ENCODE measurements at places on chromosomes 1 and 21.

DNA sequence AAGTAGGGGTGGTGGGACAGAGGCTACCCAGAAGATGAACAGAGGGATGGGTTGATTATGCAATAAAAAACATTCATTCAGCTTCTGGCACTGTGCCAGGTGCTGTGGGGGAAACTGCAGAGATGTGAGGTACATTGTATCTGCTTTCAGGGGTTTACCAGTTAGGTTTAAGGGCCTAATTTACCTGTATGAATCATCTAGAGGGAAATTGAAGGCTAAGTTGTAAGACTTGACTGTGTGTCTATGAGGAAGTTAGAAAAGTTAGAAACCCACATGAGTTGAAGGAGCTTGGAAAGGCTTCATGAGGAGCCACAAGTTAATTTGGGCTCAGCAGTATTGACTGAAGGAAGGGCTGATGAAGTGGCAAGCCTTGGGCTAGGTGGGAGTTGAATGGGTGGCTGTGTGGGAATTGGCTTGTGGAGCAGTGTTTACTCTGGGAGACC lies 36.7 kb upstream of the APOBEC4 start:
- DNase-seq: no peak
- no peaks in the 10 kb centered on the region for H3K27me3 ChIP-seq
- no peaks in the 10 kb centered on the region for H3K4me1 ChIP-seq
- H3K27ac ChIP-seq: no peak overlapping the region

- peaks cover 17% of the 10 kb centered on the region for H3K4me1 ChIP-seq
- H3K4me3 ChIP-seq: no peak overlapping the region
- H3K36me3 ChIP-seq: no peaks in the 10 kb centered on the region
- peak; percentile 74 for DNase-seq
- peak overlapping the region; percentile 78 for H3K27ac ChIP-seq
Measured at GRCh38 chr1:15371610-15372545, 37.8 kb upstream of the EFHD2 start.

- H3K4me1 ChIP-seq: no peaks in the 10 kb centered on the region
- no peak overlapping the region for H3K27ac ChIP-seq
- DNase-seq: no peak
- H3K27me3 ChIP-seq: no peaks in the 10 kb centered on the region
- H3K4me3 ChIP-seq: no peak overlapping the region
- no peaks in the 10 kb centered on the region for H3K36me3 ChIP-seq
Measured at GRCh38 chr1:51861669-51862068, 16.9 kb downstream of the NRDC start.

GRCh38 chr1:232650845-232651244 lies 20.9 kb upstream of the SIPA1L2 start:
- no peaks in the 10 kb centered on the region for H3K36me3 ChIP-seq
- no peak overlapping the region for H3K27ac ChIP-seq
- DNase-seq: no peak
- no peak overlapping the region for H3K4me3 ChIP-seq

DNA sequence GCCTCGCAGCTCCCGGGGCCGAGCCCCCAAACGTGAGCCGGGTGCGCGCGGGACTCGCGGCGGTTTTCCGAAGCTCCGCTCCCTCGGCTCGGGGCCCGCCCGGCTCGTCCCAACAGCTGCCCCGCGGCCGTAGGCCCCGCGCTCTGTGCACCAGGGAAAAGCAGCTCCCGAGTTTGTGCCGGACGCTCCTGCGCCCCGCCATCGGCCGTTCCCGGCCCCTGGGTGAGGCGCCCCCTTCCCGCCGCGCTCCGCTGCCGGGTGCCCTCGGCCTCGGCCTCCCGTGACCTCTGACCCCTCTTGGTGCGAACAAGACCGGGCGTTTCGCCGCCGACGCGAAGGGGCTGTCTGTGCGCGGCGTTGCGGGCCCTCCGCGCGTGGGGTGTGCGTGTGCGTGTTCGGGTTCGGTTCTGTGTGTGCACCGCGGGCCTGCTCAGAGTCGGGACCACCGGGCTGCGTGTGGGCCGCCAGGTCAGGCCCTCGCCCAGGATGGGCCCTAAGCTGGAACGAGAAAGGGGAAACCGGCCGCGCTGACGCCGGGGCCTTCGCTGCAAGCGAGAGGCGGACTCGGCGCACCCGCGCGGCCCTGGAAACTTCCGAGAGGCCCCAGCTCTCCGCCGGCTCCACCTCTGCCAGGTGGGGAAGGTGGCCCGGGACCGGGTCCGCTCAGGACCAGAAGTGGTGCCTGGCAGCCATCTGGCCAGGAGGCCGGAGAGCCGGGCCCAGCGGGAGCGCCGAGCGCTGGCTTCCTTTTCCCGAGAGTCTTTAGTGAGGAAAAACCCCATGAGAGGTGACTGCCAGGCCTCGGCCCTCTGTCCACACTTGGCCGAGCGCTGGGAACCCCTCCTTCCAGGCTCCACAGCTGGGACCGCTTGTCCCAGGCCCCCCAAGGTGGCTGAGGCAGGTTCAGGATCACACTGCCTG lies 1.9 kb downstream of the PRDM16 start:
- H3K4me1 ChIP-seq: peaks cover 13% of the 10 kb centered on the region
- DNase-seq: no peak
- no peak overlapping the region for H3K27ac ChIP-seq
- peaks cover 75% of the 10 kb centered on the region for H3K27me3 ChIP-seq

DNA sequence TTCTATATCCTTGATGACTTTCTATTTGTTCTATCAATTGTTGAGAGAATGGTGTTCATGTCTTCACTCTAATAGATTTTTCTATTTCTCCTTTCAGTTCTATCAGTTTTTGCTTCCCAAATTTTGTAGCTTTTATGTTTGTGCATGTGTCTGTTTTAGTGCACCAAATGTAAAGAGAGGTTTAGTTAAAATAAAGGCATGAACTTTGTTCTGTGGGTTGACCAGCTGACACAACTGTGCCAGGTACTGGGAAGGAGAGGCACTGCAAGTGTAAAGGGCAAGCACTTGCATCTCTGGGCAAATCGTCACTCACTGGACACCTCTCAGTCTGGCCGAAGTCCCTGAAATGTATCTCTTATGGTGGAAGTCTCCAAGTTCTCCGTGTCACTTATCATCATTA lies 38.6 kb upstream of the ABCD3 start:
- no peaks in the 10 kb centered on the region for H3K27me3 ChIP-seq
- DNase-seq: no peak
- peaks cover 9% of the 10 kb centered on the region for H3K4me1 ChIP-seq
- no peaks in the 10 kb centered on the region for H3K36me3 ChIP-seq

DNA sequence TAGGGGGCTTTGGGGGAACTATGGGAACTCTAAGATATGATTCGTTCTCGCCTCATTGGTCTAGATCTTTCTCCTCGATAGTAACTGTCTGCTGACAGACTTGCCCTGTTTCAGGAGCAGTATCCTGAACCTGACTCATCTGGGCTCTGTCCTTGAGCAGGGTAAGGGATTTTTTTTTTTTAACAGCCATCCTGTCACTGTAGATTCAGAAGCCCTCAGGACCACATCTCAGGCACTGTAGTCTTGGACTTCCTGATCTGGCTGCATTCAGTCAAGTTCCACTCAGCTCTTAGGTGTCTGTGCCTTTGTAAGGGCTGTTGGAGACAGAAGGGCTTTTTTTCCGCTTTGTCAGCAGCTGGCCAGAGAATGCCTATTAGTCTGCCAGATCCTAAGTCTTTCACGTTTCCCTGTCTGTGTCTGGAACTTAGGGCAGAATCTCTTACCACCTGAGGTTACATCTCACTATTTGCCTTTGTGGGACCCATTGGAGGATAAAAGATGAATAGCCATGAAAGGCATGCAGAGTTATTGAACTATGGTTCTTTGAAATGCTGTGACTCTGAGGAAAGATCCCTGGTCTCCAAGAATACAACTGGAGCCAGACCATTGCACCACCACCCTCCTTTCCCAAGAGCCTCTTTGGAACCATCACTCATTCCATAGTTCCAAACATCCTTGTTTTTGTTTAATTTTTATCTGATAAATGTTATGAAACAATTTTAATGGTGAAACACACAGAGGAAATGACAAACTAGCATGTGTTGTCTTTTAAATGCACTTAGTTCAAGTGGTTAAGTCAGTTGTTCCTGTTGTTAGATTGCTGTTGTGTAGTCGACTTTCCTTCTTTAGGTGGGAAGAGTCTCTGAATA lies 49.7 kb upstream of the MACF1 start:
- no peaks in the 10 kb centered on the region for H3K27me3 ChIP-seq
- peaks cover 46% of the 10 kb centered on the region for H3K4me1 ChIP-seq
- DNase-seq: peak; percentile 56
- no peak overlapping the region for H3K4me3 ChIP-seq

DNA sequence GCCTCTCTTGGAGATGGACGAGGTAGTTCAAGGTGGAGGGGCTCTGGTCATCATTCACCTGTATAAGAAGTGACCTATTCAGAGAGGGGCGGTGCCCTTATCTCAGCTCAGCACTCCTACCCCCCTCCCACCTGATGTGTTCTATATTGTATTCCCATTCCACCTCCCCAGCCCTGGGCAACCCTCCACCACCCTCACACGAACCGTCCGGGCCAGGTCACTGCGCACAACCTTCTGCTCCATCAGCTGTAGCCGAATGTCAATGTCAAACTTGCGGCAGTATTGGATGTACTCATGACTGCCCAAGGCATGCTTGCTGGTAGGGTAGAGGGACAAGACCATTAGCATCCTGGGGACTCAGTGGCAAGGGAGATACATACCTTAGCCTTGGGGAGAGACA lies 34.3 kb downstream of the PIK3C2B start:
- no peaks in the 10 kb centered on the region for H3K36me3 ChIP-seq
- no peak overlapping the region for H3K4me3 ChIP-seq
- peaks cover 22% of the 10 kb centered on the region for H3K4me1 ChIP-seq
- H3K27ac ChIP-seq: no peak overlapping the region

DNA sequence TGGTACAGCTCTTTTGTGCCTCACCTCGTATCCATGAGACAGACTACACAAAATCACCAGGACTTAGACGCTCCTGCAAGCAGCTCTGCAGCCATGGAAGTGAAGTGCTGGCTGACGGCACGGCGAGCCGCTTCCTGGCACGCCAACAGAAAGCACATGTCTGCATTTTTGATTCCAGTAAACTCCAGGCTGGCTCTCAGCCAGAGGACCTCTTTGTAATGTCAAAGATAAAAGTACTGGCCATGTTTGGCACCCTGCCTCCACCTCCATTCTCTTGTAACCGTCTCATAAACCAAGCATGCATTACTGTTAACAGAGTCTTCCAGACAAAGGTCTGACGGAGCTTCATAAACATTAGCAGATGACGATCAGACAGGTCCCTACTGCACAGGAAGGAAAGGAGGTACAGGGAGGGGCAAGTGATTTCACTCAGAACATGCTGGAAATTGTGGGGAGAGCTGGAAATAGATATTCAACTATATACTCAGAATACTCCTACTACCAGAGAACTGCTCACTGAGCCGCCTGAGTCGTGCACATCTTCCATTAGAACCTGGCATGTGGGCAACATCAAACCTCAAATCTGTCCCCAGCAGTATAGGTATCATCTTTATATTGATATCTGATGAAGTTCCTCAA lies 632.0 kb downstream of the SMYD3 start:
- no peaks in the 10 kb centered on the region for H3K27me3 ChIP-seq
- peaks cover 20% of the 10 kb centered on the region for H3K4me1 ChIP-seq
- H3K27ac ChIP-seq: peak overlapping the region; percentile 56
- H3K4me3 ChIP-seq: no peak overlapping the region
- no peaks in the 10 kb centered on the region for H3K36me3 ChIP-seq

- H3K4me1 ChIP-seq: peaks cover 11% of the 10 kb centered on the region
- DNase-seq: no peak
- H3K27me3 ChIP-seq: no peaks in the 10 kb centered on the region
- H3K27ac ChIP-seq: no peak overlapping the region
Measured at GRCh38 chr1:40638097-40639036, 27.1 kb downstream of the RIMS3 start.

DNA sequence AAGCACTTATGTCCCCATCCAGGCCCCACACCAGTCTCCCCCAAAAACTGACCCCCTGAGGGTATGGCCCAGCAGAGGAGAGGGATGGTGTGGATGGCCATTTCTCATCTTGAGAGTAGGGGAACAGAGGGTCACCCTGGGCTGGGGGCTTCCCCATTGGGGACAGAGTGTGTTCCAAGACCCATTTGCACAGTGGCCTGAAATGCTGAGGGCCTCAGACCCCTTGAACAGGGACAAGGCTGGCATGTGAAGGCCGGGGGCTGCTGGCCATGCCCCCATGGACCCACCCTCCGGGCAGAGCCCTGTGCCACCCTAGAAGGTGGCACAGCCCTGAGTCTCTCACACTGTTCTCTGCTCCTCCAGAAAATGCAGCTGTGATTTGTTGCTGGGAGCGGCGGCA lies 8.0 kb downstream of the CTRC start:
- H3K27ac ChIP-seq: no peak overlapping the region
- H3K36me3 ChIP-seq: no peaks in the 10 kb centered on the region
- no peaks in the 10 kb centered on the region for H3K4me1 ChIP-seq

GRCh38 chr21:44530221-44530902 lies 9.6 kb downstream of the KRTAP10-1 start:
- no peak overlapping the region for H3K27ac ChIP-seq
- no peaks in the 10 kb centered on the region for H3K4me1 ChIP-seq
- no peaks in the 10 kb centered on the region for H3K36me3 ChIP-seq

DNA sequence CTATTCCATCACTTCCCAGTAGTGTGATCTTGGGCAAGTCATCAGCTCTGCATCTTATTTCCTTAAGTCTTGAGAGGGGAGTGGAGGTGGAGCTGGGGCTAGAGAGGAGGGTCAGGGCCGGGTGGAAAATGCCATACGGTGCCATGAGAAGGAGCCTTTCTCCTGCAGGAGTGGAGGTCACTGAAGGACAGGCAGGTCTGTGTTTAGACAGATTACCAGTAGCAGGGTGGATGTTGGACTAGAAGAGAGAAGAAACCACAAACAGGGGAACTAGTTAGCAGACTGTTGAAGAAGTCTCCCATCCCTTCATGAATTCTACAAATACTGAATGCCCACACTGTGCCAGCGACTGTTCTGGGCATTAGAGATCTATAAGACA lies 13.9 kb upstream of the CPT2 start:
- no peak for DNase-seq
- no peak overlapping the region for H3K27ac ChIP-seq
- H3K4me1 ChIP-seq: no peaks in the 10 kb centered on the region
- H3K36me3 ChIP-seq: no peaks in the 10 kb centered on the region

- H3K36me3 ChIP-seq: no peaks in the 10 kb centered on the region
- H3K4me1 ChIP-seq: peaks cover 3% of the 10 kb centered on the region
- H3K27ac ChIP-seq: no peak overlapping the region
- no peak for DNase-seq
- H3K4me3 ChIP-seq: no peak overlapping the region
Measured at GRCh38 chr1:211697356-211697755, 21.9 kb upstream of the NEK2 start.

GRCh38 chr21:33286600-33287456 lies 20.7 kb downstream of the IL10RB start:
- DNase-seq: peak; percentile 67
- H3K4me3 ChIP-seq: no peak overlapping the region
- peak overlapping the region; percentile 34 for H3K27ac ChIP-seq
- no peaks in the 10 kb centered on the region for H3K36me3 ChIP-seq
- H3K4me1 ChIP-seq: peaks cover 20% of the 10 kb centered on the region
- no peaks in the 10 kb centered on the region for H3K27me3 ChIP-seq

All from adrenal gland (tissue), 19 donors.